ENCODE measurements at places on chromosomes 7 and 10.

DNA sequence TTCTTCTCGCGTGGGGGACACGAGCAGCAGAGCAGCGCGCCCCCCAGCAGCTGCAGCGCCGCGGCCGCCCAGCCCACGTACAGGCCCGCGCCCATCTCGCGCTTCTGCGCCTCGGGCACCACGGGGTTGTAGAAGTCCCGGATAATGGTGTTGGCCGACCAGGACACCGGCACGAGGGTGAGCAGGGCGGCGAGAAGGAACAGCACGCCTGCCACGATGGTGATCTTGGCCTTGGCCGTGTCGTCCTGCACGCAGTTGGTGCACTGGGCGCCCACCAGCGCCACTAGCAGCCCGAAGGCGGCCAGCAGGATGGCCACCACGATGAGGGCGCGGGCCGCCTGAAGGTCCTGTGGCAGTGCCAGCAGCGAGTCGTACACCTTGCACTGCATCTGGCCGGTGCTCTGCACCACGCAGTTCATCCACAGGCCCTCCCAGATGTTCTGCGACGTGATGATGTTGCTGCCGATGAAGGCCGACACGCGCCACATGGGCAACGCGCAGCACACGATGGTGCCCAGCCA lies 529 bp downstream of the CLDN3 start:
- DNase-seq: no peak

DNA sequence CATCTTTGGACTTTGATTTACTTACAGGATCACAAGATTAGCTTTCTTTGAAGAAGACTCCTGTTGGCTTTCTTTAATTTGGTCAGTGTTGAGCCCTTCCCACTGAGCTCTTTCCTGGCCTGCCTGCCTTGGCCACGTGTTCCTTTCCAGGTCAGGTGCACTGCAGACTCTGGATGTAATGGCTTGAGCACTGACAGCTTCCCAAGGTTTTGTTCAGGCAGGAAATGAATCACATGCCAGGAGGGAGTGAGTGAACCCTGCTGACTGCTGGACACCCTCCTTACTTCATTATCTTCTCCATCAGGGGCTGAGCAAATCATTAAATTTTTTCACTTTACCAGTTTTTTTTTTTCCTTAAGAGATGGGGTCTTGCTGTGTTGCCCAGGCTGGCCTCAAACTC lies 29.8 kb downstream of the SNX10 start:
- no peak for DNase-seq

DNA sequence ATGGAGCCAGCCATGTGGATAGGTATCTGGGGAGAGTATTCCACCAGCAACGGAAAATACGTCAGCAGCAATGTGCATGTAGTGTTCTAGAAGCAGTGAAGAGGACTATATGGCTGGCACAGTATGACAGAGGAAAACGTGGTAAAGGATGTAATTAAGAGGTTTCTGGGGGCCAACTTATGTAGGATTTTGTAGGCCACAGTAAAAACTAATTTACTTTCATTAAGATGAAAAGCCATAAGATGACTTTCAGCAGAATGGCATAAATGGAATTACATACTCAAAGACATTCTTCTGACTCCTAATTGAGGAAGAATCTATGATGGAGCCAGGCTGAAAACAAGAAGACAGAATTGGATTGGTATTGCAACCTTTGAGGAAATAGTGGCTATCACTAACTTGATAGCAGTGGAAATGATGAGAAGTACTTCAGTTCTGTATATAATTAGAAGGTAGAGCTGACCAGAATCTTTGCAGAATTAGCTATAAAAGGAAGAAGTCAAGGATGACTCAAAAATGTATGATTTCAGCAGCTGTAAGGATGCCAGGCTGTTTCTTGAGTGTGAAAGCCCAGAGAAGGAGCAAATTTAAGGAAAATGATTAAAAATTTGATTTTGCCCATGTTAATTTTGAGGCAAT lies 156.7 kb downstream of the MBL2 start:
- DNase-seq: no peak

DNA sequence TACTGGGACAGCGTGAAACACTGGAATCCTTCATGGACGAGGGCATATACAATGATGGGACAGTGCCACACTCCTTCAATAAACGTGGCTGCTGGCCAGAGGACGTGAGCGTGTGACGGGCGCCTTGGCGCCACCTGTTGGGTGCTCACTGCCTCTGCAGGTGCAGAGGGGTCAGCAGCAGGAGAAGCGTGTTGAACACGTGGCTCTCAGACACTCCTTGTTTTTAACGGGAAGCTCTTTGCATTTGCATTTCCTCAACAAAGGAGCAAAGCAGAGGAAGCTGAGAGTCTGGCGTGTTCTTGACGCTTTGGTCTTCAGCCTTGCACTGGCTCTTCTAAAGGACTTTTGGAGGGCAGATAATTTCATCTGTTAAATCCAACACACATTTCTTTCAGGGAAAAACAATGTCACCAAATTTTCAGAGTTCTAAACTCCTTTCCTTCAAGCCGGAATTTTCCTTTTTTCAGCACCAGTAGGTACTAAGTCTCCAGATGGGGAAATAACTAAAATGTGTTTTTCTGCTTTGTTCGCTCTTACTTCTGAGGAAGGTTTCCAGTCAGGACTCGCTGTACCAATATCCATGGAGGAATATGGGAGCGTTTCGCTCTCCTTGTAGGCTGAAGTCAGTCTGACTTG lies 2.9 kb upstream of the GET4 start:
- DNase-seq: peak; percentile 51

- no peak for DNase-seq
Measured at GRCh38 chr7:2953099-2953498, 90.6 kb downstream of the CARD11 start.

- DNase-seq: no peak
Measured at GRCh38 chr10:104317269-104317710, 21.0 kb downstream of the ITPRIP start.

- no peak for DNase-seq
Measured at GRCh38 chr7:17146621-17147020, 151.8 kb upstream of the AHR start.

DNA sequence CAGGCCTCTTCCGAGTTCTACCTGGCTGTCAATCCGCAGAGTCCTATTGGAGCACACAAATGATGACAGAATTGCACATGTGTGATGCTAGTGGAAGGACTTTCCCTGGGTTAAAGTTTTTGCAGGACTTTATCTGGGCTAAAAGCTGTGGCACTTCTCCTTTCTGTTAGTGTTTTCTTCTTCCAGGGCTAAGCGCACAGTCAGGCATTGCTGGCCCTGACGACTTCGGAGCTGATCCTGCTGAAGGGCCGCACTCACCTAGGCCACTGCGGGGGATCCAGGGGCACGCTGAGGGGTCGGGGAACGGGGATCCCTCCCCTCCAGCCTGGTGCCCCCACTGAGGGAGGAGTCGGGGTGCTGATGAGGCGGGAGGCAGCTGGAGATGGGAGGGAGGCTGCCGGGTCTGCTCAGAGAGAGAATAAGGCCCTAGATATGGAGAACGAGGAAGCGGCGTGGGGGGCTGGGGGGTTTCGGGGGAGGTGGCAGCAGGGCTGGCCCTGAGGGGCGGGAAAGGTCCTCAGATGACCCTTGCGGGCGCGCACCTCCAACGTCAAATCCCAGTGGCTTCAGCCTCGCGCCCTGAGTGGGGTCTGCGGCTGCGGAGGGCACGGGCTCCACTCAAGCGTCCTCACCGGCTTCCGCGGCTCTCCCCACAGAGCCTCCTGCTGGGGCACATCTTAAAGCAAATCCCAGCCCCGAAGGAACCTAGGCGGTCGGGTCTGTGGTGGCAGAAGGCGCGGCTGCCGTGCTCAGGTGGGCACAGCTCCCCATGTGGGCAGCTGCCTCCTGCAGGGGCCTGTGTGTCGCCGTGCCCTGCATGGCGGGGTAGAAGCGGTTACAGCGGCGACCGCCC lies 30.9 kb downstream of the AGR3 start:
- no peak for DNase-seq

- DNase-seq: no peak
Measured at GRCh38 chr10:28624351-28624750, 53.0 kb upstream of the BAMBI start.

GRCh38 chr7:508461-509170 lies 11.0 kb downstream of the PDGFA start:
- no peak for DNase-seq

DNA sequence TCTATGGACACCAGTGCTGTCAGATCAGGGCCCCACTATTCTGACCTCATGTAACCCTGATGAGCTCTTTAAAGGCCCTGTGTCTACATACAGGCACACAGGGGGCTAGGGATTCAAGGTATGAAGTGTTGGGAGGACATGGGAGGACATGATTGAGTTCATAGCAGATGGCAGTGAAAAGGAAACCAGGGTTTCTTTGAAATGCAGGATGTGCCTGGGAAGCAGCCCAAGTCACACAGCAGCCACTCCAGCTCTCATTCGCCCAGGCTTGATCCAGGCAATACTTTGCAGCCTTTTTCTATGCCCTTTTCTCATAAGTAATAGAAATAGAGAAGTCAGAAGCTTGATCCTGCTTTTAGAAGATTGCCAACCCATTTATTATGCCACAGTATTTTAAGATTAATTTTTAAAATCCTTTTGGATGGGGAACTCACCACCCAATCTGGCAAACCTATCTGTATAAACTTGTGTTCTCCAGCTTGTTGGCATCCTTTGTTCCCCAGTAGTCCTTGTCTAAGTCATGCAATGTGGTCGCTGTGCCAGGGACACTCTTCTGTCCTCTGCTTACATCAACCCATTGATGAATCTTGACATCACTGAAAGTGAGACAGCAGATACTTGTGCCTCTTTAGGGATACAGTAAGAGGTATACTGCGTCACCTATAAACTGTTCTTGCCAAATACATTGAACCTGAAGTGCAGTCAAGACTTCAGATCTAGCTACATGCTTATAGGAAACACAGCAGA lies 95.0 kb downstream of the TAF3 start:
- no peak for DNase-seq

Data from activated CD4-positive, alpha-beta T cell treated with anti-CD3 and anti-CD28 coated beads, Interleukin-2, amount 50 U/mL, for 4 hours (primary cell).